IPS DF 6.9 (cell line): ENCODE measurements at places on chromosomes 1 and 21.

DNA sequence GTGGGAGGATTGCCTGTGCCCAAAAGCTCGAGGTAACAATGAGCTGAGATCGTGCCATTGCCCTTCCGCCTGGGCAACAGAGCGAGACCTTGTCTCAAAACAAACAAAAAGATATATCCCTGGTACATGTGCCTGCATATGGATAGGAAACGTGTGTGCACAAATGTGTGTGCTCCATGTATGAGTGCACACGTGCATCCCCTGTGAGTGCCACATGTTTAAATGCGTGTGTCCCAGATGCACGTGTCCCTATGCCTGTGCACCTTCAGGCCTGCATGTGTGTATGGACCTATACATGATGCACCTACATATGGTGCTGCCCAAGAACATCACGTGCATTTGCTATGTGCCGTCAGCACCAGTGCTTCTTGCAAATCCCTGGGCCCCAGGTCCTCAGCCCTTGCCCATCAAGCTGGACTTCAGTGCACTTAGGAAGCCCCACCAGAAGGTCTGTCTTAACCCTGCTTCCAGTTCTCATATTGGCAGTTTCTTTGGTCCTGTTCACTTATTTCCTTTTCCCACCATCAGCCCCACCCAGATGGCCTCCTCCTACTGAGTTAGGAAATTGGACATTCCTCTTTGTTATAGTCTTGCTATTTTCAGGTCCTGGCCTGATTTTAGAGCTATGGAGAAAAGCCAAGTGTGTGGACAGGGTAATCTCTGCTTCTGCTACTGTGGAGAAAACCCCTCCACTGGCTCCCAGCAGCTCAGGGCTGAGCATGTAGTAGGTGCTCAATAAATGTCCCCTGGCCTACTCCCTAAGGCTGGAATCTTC is 15.4 kb downstream of the TIE1 start:
- DNase-seq: no peak

DNA sequence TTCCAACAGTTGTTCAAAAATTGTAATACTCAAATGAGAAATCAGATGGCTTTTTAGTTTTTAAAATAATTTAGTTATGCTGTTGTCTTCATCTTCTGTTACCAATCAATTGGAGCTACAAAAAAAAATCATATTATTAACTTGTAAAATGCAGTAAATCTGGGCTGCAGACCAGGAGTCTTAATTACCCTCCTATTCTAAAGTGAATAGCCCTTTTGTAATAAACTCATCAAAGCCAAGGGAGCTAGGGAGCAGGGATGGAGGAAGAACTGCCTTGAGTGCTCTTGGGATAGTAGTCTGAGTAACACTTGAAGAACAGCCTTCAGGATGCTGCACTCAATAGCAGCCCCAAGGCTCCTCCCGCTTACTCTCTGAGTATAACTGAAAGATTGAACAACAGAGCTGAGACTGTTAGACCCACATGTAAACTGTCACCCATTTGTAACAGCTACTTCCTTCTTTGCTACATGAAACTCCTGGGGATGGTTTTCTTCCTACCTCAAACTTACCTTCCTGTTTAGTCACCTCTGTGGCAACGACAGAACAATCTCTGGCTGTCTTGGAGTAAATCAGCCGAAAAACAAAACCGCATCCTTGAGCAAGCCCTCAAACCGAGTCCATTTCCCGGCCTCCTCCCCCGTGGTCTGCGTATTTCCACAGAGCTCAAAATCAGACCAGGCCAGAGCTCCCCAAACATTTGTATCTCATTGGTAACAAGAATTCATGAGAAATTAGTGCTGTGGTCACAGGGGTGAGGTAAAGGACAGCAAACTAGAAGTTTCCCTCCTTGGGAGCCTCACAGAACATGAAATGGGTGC is 55.9 kb downstream of the CD58 start:
- no peak for DNase-seq

- DNase-seq: no peak
Measured at GRCh38 chr1:207868251-207868773, 42.6 kb downstream of the CD34 start.

- DNase-seq: no peak
Measured at GRCh38 chr1:92447033-92447681, 39.6 kb downstream of the GFI1 start.

DNA sequence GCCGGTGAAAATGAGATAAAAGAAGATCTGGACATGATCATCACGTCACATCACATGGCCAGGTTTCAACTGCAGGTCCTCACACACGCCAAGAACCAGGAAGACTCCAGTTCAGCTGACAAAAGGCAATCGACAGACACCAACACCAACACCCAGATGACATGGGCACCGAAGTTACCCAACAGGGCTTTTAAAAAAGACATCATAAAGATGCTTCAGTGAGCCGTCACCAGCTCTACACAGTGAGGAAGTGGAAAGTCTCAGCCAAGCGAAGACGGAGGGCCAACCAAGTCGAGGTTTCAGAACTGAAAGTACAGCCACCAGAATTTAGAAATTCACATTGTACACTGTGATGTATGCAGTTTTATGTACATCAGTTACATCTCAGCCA is 154.3 kb upstream of the COL6A1 start:
- no peak for DNase-seq

DNA sequence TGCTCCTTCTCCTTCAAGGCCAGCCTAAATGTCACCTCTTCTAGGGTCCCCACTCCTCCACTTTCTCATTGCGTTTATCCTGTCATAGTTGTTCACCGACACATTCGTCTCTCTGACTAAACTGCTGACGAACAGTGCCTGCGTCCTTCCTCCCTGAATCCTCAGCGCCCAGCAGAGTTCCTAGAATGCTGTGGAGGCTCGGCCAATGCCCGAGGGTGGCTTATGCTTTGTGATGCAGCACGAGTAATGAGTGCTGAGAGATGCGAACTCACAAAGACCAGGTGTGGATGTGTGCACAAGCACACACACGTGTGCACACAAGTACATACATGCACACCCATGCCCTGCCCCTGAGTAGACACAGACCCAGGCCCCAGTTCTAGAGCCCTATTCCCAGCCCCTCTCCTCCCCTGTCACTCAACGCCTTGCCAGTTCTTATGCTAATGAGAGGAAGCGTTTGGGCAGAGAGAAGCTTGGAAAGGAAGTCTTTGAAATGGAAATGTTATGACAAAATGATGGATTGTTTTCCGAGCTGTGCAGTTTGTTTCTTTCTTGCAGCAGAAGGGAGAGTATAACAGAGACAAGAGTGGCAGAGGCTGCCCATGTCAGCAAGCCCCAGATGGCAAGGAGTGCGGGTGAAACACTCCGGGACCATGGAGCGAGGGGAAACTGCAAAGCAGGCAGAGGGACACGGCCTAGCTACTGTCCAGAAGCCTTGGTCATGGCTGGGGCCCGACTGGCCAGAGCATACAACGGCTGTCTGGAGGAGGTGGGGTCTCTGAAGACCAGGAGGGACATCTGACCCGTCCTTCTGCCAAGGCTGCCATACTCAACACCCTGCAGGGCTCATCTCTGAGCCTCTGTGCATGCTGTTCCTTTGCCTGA is 24.2 kb downstream of the KCNA10 start:
- no peak for DNase-seq

- no peak for DNase-seq
Measured at GRCh38 chr1:234597894-234598293, 12.1 kb downstream of the IRF2BP2 start.

- no peak for DNase-seq
Measured at GRCh38 chr1:47280142-47280541, 33.8 kb downstream of the STIL start.

DNA sequence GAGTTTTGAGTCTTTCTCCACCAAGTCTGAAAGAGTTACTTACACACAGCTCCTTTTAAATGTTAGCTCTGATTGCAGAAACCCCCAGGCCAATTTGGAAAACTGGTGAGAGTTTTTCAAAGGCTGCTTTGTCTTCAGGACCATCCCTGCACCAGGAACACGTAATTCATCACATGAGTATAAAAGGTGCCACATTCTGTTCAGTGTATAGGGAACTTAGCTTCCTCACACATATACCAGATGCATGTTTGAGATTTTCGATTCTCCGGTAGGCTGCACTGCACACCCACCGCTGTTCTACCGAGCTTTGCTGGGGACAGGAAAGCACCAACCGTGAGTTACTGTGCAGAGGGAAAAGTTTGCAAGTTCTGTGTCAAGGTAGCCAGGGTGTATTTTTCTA is 28.3 kb upstream of the KCNK2 start:
- no peak for DNase-seq

- no peak for DNase-seq
Measured at GRCh38 chr1:234477386-234478151, 1.4 kb downstream of the TARBP1 start.

DNA sequence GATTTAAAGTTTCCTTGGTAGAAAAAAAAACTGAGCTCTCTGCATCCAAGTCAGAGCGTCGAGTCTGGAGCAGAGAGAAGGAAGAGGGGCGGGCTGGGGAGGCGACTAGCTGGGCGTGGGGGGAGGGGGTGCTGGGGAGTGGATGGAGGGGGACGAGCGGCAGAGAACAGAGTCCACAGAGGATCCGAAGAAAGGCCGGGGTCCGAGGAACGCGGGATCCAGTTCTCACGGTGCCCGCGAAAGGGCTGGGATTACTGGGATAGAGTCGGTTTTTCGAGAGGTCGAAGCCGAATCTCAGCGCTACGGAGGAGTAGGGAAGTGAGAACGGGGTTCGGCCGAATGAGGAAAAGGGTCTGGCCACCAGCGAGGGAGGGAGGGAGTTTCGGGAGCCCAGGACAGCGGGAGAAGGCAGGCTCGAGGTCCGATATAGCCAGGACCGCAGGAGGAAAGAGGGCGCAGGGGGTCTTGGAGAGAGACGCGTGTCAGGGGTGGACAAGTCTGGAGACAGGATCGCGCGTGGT is 665 bp downstream of the DAB1 start:
- DNase-seq: no peak
